Head of caudate nucleus (tissue), 42 donors: ENCODE measurements at places on chromosomes 16 and 17.
A peak's percentile ranks its signal among the peaks of the same experiment; 100 is the strongest.

- DNase-seq = no peak
These were observed 3.9 kb downstream of the VPS35L start for GRCh38 chr16:19559242-19559910.

DNA sequence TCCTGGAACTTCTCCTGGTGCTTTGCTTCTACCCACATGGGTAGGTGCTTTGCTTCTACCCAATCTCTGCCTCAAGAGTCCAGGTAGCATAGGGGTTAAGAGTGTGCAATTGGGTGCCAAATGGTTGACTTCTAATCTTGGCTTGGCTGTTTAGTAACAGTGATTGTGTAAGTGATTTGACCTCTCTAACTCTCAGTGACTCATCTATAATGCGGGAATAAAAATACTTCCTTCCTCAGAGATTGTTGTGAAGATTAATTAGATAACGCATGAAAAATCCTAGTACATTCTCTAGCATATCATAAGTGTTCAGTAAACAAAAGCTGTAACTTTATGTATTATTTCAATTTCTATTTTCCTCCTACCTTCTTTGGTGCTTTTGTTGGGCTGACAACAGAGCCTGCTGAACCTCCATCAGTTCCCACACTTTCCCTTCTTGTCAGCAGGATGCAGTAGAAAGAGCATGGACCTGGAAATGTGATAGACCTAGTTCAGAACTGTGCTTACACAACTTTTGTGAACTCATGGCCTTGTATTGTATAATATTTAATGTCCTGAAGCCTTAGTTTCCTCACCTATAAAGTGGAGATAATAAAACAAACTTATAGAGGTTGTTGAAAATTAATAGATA, 72.9 kb upstream of the SMIM36 start:
- DNase-seq = no peak

DNA sequence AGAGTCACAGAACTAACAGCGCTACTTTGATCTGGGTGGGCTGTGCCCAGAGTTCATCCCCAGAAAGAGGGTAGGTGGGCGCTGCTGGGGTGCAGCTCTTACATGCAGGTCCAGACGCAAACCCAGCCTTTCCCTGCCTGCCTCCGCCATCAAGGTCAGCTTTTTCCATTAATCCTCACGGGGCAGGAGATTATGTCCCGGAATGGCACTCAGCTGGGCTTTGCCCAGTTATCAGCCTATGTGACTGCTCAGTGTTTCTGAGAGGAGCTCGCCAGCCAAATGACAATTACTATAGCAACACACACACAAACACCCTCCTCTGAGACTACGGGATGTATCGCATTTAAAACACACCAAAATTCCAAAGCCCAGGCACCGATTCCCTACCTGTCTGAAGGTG, 20.1 kb downstream of the GLYR1 start:
- DNase-seq = no peak

DNA sequence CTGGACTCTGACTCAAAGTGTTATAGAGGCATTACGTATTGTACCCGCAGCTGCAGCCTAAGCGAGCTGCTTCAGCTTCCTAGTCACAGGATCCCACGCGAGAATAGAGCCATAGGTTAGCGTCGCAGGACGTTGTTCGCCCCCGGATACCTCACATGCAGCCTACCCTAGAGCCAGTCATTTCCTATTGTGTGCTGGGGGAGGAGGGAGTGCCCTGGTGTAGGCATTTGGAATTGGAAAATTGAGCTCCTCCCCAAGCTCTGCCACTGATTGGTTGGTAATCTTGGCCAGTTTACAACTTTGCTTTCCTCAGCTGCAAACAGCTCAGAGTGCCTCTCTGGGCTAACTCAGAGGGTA, 530 bp downstream of the NAA60 start:
- peak; percentile 48 for DNase-seq

DNA sequence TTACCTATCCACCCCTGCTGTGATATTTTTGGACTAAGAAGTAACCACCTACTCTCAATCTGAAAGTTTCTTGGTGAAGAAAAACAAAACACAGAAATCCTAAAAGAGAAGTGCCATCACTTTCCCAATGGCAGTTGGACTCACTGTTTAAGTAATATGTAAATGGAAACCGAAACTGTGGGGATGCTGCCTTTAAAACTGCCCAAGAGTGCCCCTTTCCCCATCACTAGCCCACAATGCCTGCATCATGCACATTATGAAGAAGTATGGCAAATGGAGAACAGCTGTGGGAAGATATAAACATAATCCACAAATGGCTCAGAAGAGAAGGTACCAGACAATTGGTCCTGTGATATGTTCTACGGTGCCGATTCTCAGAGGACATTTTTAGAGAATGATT, 33.5 kb upstream of the SLC6A2 start:
- DNase-seq = no peak

DNA sequence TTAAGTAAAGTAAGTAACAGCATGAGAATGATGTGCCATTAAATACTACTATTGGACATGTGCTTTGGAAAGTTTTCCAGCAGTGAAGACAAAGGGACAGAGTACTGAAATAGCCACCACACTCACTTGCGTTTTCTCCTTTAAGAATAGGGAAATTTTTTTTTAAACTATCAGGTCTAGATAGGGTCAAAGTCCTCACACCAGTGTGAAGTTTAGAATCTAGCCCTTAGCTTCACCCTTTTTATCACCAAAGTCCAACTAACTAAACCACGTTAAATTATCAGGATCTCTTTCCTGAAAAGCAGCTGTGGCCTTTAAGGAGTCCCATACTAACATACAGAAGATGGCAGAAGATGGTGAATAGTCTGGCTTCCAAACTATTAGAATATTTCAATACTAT, 180.9 kb downstream of the ZNF18 start:
- no peak for DNase-seq

DNA sequence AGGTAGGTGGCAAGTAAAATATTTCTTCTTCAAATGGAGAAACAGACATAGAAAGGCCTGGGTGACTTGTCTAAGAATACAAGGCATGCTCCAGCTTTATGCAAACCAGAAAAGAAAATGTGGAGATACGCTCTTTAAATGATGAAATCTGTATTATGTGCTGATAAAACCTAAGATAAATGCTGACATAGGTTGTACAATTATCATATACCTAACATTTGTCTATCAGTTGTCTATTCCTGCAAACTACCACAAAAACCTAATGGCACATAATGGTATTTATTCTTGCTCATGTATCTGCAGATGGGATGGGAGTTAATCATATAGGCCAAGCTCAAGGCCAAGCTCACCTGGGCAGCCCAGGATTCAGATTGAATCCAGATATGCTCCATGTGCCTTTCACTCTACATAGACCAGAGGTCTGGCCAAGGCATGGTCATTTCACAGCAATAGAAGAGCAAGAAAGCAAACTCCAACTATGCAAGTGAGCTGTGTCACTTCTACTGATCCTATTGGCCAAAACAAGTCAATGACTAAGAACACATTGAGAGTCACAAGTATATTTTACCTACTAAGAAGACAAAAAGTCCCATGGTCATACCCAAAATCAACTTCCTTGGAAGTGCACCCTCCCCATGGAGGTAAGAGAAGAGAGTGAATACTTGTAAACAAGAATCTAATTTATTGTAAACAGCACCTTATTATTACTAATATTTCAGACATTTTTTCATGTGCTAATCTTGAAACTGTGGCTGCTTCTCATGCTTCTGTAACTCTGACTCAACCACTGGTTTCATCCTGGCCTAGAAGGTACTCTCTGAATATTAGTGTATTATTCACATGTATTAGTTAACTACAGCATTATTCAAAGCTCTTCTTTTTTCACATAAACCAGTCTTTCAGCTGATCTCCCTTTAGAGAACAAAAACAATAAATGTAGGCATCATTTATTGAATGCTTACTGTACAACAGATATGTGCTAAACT, 270.7 kb upstream of the SOX9 start:
- no peak for DNase-seq

- DNase-seq = no peak
These were observed 36.1 kb upstream of the ATP2C2 start for GRCh38 chr16:84331998-84332780.

- no peak for DNase-seq
These were observed 123.5 kb downstream of the CBLN1 start for GRCh38 chr16:49158029-49158642.

DNA sequence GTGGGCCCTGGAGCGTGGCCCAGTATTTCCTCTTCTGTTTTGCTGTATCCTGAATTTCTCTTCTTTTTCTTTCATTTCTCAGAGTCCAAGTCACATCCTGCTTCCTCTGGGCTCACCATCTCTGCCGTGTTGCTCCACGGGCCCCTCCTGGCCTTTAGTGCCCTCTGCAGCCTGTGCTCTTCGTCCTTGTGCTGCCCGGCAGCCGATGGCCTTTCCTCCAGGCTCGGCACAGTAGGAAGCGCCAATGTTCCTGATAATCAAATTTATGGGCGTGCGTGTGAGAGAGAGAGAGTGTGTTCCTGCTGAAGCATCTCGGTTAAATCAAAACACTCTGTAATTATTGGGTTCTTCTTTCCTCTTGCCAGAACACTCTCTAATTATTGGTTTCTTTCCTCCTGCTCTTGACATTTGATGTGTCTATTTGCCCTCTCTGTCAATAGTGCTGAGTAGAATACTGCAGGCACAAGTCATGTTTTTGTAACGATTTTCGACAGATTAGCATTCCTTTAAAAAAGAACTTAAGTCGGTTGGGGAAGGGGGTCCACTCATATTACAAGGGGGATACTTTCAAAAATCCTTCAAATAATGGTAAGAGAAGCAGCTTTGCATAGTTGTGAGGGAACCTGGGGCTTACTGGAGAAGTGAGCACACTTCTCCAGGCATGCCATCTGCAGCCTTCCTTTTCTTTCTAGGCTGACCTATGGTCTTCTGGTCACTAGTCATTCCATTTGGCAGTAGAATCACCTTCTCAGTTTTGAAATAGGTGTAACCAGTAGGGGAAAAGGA, 126.6 kb downstream of the RPTOR start:
- no peak for DNase-seq

DNA sequence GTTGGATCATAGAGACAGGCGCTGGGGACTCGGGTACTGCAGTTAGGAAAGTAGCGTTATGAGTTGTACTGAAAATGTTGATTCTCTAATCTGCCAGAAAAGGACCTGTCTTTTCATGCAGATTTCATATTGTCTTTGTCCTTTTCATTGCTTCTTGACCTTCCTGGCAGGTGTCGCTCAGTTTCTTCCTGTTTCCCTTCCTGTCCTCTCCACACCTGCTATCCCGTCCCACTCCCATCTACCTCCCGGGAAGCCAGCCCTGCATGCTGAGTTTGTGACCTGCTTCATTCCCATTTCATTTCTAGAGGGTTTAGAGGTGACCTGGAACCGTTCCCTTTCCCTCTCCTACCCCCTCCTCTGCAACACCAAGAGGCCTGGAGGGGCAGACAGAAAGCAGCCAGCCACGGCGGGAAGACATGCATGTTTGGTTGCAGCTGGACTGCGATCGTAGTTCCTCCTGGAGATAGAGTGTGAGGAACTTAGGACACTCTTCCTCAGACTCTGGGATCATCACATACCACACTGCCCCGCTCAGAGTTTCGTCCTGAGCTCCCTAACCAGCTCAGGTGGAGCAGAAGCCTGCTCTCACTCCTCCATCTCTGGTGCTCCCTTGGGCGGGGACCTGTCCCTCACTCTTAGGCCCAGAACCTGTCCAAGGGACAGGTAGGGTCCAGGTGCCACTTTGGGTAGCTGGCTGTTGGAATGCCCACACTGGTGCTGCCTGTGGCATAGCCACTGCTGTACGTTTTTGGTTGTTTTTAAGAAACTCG, 23.9 kb upstream of the ARHGAP23 start:
- no peak for DNase-seq

GRCh38 chr17:14006249-14006942, 62.9 kb upstream of the COX10 start:
- no peak for DNase-seq

GRCh38 chr16:23615805-23616204, 19.7 kb upstream of the NDUFAB1 start:
- DNase-seq = no peak
